ENCODE measurements at places on chromosomes 3 and 15.

DNA sequence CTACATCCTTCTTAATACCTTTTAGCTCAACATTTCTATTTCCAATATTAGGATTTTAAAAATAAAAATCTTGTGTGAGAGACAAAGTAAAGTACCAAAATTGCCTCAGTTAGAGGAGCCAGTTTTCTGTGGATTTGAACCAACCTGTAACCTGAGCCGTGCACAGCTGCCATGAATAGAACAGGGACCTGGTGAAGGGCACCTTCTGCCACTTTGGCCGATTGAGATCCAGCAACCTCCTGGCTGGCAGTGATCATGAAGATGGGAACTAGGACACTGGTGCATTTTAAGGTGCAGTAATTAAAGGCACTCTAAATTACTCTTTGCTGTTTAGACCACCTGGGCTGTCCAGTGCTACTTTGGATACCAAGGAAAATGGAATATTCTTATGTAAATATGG lies 34.3 kb upstream of the TRAK1 start:
- peak; percentile 84 for DNase-seq

DNA sequence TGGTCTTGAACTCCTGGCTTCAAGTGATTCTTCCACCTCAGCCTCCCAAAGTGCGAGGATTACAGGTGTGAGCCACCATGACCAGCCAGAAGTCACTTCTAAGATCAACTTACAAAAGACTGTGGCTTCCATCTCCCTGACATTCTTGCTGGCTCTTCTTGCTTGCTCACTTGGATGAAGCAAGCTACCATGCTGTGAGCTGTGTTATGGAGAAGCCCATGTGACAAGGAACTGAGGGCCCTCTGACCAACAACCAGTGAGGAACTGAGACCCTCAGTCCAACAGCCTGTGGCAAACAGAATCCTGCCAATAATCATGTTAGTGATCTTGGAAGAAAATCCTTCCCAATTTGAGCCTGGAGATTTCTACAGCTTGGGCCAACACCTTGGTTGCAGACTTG lies 7.2 kb upstream of the VPS8 start:
- DNase-seq = no peak

- peak; percentile 70 for DNase-seq
These were observed 35.7 kb downstream of the NGRN start for GRCh38 chr15:90300988-90301706.

- DNase-seq = no peak
These were observed 89.1 kb downstream of the BCHE start for GRCh38 chr3:165748094-165748493.

GRCh38 chr15:64100958-64101357 lies 5.2 kb downstream of the SNX1 start:
- no peak for DNase-seq

DNA sequence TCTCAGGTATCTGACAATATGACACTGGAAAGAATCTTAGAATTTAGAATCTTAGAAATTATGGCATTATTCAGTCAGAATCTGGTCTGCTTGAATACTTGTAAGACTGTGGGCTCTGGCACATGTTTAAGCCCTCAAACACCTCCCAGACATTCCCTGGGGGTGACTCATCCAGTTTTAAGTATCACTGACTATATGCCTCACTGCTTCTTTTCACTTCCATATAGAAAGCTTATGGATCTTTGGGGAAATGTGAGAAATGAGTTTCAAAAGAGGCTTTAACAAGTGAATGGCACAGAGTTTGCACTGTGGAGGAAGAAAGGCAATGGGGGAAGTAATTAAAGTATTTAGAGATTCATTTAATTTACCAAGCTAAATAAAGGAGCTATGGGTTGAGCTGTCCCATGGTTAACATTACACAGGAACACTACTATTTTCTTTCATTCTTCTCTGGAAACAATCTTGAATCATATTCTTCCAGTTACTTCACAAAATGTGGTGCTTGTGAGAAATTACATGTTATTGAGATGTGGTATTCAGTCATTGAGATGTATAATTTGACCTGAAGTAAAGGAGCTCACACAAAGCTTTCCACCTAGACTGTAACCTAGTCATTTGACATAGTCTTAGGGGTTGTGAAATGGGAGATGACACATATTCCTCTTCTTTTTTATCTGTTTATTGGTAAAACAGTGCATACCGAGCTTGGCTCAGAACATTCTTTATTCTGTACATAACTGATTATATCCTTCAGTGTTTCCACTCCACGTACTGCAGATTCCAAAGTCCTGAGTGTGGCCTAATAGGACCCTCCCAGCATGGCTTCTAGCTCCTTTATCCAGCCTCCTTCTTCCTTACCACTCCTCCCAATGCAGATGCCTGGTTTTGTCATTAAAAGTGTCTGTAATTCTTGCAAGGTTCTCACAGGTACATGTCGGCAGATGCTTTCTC lies 544.6 kb upstream of the NECTIN3 start:
- no peak for DNase-seq

- DNase-seq = no peak
These were observed 60.2 kb downstream of the TLNRD1 start for GRCh38 chr15:81060907-81061306.

DNA sequence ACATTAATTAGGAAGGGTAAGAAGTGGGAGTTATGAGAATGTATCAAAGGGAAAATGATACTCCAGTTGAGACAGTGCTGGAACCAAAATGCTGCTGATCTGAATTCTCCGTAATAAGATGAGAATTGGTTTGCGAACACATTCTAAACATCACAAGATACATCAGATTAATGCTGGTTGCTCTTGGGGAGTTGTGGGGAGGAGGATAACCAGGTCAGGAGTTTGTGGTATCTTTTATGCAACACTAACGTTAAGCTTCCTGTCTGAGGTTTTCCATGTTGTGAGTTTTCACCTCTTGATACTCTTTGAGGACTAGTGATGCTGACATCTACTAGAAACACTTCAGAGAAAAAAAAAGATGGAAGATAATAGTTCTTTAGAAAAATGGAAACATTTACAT lies 47.2 kb downstream of the PPARG start:
- no peak for DNase-seq

DNA sequence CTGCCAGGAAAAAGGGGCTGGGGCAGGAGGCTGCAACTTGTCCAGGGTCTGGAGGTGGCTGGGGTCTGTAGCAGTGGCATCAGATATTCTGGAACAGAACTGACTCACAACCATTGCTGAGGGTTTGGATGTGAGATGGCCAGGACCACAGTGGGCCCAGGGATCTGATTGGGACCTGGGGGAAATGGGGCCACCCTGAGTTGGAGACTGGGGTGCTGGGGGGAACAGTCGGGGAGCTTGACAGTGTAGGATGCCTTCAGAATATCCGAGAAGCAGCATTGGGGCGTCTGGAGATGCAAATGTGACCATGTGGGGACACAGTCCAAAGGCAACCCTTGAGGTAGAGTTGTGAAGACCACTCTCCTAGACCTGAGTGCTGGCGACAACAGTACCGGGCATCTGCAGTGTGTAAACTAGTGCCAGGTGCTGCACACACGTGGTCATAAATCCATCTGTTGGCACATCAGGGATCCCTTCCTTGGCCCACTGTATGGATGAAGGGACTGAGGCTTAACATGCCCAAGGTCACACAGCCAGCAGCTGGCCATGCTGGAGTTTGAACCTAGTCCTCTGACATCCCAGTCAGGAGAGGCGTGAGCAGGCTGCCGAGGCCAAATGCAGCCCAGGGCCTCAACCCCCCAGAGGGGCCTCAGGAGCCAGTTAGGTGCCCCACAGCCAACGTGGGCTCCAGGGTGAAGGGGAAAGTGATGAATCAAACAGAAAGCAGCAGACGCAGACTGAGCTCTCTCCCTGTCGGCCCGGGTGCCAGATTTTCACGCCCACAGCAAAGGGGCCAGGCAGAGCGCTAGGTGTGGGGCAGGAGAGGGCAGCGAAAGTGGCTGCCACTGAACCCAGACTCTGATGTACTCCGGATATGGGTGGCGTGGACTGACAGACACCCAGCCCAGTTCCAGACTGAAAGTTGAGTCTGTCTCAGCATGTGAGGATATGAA lies 18.8 kb downstream of the HEMK1 start:
- DNase-seq = no peak

GRCh38 chr3:88611826-88612326 lies 462.1 kb downstream of the C3orf38 start:
- DNase-seq = no peak

DNA sequence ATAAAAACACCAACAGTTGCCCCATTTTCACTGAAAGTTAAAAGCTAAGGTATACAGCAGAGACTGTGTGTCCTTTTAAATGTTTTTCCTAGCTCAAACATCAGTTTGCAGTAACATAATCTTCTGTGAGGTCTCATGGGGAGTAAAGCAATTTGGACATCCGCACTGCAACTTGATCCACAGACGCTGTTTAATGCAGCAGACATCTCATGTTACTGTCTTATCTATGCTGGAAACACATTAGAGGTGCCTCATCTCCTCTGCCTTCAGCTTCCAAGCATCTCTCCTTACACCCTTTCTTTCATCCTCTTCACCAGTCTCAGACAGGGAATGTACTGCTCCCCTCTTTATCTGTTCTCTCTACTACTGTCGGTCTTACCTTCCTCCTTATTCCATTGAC lies 53.7 kb upstream of the ATP11B start:
- DNase-seq = peak; percentile 21

GRCh38 chr15:80620931-80621330 lies 74.2 kb upstream of the ABHD17C start:
- no peak for DNase-seq

GRCh38 chr3:51874889-51875288 lies 512 bp downstream of the IQCF5 start:
- no peak for DNase-seq

DNA sequence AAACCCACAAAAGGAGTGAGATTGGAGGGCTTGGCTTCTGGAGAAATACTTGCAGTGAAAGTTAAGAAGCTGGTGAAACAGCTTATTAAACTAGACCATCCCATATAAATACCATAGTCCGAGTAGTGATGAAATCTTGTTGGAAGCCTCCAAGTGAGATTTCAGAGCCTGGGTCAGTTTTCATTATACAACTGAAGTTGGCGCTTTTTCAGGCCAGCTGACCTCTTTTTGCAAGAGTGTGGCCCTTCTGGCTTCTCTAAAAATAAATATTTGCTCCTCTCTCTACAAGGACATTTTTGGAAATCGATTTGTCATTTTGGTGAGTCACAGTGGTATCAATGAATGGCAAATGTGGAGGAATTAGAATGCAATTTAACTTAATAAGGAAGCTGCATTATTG lies 51.2 kb upstream of the THRB start:
- no peak for DNase-seq

- DNase-seq = peak; percentile 85
These were observed 14.7 kb downstream of the RHOV start for GRCh38 chr15:40859206-40859851.

DNA sequence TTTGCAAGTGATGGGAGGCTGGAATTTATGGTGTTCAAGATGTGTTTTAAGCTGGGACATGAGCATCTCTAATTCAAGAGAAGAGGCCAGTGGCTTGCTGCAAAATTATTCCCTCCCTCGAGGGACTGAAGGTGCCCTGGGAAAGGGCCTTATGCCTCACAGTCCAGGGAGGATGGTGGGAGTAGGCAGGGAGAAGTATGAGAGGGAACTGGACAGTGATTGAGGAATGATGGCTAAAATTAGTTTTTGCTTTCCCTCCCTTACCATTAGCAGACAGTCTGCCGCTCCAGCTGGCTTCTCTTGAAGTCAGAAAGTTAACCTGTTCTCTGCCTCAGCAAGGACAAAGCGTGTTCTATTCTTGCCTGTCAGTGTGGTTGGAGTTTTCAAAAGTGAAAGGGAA lies 139.8 kb upstream of the SEMA6D start:
- DNase-seq = peak; percentile 14

DNA sequence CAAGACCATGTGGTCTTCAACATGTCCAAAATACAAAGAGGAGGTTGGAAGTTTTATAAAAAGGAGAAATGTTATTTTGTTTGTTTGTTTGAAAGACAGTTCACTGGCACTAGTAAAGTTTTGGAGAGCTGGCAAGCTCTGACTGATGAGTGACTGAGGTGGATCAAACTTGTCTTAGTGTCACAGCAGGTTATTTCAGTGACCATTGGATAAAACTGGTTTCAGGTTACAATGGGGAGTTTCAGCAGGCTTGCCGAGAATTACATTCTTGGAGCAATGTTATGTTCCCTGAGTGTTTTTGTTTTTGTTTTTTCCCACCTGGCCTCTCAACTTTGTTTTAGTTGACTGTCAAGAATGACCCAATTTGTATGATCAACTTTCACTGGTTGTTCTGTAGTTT lies 414.5 kb upstream of the ARHGEF26 start:
- no peak for DNase-seq

DNA sequence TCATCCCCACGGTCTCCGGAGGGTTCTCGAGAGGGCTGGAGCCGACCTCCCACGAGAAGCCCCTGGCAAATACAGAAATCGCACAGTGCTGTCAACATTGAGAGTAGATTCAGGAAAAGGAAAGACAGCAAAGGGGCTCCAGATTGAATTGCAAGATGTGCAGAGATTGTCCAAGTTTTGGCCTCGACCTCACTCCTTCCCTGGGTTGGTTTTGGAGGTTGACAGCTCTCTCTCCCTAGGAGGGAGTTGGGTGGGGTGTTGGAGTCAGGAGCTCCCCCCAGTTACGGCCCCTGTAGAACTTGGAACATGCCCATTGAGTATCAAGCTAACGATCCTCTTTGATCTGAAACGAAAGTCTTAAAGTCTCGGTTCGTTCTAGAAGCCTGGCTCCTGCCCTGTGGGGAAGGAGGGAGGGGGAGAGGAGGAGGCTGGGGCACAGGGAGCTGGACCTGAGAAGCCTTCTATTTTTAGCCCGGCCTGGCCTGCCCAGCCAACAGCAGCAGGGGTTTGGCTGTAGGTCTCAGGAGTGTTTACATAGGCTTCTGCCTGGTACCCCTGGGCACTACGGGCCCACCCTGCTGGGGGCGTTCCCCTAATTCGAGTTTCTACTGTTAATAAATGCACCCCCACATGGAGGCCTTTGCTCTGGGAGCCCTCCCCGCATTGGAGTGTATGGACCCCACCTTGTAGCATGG lies 672 bp upstream of the KY start:
- DNase-seq = no peak

DNA sequence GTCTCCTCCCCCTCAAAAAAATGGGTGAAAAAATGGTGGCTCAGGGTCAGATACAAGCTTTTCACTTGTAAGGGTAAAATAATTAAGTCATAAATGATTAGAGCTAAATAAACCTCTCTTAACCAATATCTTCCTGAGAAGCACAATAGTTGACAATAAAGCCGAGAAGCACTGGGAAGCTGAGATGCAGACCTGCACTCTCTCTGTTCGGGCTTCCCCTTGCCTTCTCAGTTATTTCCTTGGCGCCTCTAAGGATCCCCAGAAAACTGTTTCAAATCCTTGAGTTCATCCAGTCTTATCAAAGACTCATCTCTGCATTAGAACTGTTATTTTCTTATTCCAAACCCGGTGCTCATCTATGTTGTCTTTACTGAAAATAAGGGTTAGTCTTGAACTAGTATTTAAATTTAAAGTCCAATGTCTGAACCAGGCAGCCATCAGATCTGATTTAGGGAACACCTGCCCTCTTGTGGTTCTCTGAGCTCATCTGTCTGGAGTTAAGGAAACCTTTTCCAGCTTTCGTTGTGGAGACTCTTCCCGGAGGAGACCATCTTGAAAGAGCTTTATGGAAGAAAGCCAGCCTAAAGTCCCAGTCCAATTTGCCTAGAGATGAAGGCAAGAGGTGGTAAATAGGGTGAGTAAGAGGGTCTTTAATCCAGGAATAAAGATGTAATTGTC lies 256.4 kb upstream of the MCTP2 start:
- peak; percentile 78 for DNase-seq

- no peak for DNase-seq
These were observed 4.4 kb downstream of the TGFBR2 start for GRCh38 chr3:30610702-30611368.

Data from NCI-H524 (cell line).